DND-41 (cell line): ENCODE measurements at places on chromosomes 6 and 20.

DNA sequence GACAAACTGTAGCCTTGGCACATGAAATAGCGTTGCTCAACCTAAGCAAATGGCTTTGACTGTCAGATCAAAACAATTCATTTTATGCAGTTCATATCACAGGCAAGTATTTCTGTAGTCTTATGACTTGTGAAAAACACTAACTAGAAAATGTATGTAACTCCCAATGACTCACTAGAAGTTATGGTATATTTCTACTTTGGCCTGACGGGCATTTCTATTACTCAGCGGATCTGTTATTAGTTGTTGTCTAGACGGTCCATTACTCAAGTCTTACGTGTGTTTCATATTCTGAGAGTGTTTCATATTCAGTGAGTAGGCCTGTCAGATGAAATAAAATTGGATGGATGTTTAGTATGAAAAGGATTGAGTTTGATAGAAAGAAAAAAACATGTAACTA, 880.9 kb downstream of the PRIM2 start:
- no peaks in the 10 kb centered on the region for H3K36me3 ChIP-seq
- no peaks in the 10 kb centered on the region for H3K27me3 ChIP-seq
- no peak overlapping the region for H3K27ac ChIP-seq
- no peak for DNase-seq
- no peaks in the 10 kb centered on the region for H3K4me1 ChIP-seq
- no peak overlapping the region for H3K4me3 ChIP-seq

GRCh38 chr6:89917216-89917615, 22.9 kb downstream of the GJA10 start:
- no peaks in the 10 kb centered on the region for H3K27me3 ChIP-seq
- no peak overlapping the region for H3K4me3 ChIP-seq
- no peaks in the 10 kb centered on the region for H3K4me1 ChIP-seq
- no peaks in the 10 kb centered on the region for H3K36me3 ChIP-seq
- H3K27ac ChIP-seq = no peak overlapping the region

- no peaks in the 10 kb centered on the region for H3K27me3 ChIP-seq
- peaks cover 37% of the 10 kb centered on the region for H3K4me1 ChIP-seq
- H3K27ac ChIP-seq = peak overlapping the region; percentile 35; the same call in 1 of the 2 replicates
Observed at GRCh38 chr20:4109307-4109940, 94.1 kb upstream of the RNF24 start.

DNA sequence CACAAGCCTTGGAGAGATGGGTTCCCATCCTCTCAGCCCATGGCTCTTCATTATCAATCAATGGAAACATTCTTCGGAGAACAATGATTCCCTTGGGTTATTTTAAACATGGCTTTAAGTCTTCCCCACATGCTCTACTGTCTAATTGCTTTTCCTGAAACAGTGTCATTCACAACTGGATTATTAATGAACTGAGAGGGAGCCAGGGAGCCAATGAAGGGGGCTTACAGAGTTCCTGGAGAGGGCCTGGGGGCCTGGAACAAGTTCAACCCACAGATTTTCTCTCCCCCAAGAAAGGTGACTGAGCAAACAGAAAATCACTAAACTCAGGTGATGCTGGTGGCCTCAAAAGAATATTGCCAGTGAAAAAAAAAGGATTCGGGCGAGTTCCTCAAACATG, 1.3 kb upstream of the PPP1R16B start:
- peaks cover 12% of the 10 kb centered on the region for H3K27me3 ChIP-seq
- peak overlapping the region; percentile 91 for H3K27ac ChIP-seq
- H3K4me1 ChIP-seq = peaks cover 39% of the 10 kb centered on the region
- H3K36me3 ChIP-seq = no peaks in the 10 kb centered on the region

DNA sequence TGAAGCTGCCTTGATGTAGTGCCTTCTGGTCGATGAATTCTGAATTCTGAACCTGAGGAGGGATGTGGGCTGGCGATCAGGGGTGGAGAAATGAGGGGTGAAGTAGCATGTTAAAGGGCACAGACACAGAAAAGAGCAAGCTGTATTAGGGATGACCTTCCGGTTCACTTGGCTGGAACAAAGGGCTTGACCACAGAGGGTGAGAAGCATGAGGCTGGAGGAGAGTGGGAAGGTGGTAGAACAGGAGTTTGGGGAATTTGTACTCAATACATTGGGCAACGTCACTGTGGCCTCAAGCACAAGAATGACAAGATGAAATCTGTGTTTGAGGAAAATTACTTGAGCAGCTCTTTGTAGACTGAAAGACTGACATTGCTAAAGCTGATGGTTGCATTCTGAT, 155.8 kb downstream of the SOBP start:
- H3K4me3 ChIP-seq = no peak overlapping the region
- no peak overlapping the region for H3K27ac ChIP-seq
- H3K27me3 ChIP-seq = no peaks in the 10 kb centered on the region

DNA sequence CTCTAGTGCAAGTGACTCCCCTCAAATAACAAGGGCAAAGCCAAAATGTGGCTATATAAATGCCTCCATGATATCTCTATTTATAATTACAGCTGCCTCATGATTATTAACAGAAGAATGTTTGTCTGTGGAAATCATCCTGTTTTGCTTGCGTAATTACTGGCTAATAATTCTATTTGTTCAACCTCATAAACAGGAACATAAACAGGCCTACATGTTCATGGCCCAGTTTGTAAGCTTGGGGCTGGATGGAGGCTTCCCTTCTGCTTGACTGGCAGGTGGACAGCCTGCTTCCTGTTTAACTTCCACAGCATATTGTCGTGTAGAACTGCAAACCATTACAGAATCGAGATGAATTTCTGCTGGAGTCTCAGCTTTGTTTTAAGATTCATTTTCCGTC, 766.0 kb upstream of the MAP3K7 start:
- H3K27ac ChIP-seq = no peak overlapping the region
- H3K36me3 ChIP-seq = no peaks in the 10 kb centered on the region
- DNase-seq = no peak
- H3K4me1 ChIP-seq = no peaks in the 10 kb centered on the region
- H3K27me3 ChIP-seq = no peaks in the 10 kb centered on the region

- no peak overlapping the region for H3K27ac ChIP-seq
- peaks cover 39% of the 10 kb centered on the region for H3K27me3 ChIP-seq
- DNase-seq = no peak
- no peaks in the 10 kb centered on the region for H3K4me1 ChIP-seq
Observed at GRCh38 chr20:44398335-44398734, 42.8 kb downstream of the HNF4A start.

- no peak for DNase-seq
- H3K4me1 ChIP-seq = no peaks in the 10 kb centered on the region
- H3K4me3 ChIP-seq = no peak overlapping the region
- H3K27ac ChIP-seq = no peak overlapping the region
- no peaks in the 10 kb centered on the region for H3K27me3 ChIP-seq
Observed at GRCh38 chr6:40556881-40557280, 30.3 kb downstream of the LRFN2 start.
